Activated T-cell treated with anti-CD3 and anti-CD28 coated beads, Interleukin-2, amount 50 U/mL, for 4 hours (primary cell): ENCODE measurements at places on chromosomes 5 and 9. TPM values are rescaled to one million over a fixed set of nuclear protein-coding genes. Genes with fewer than 3 reads are reported as not detected.

The ANKRD31 gene
- 0.56 TPM for total RNA-seq

The PCDHGB4 gene
- 0.22 TPM for total RNA-seq

GRCh38 chr9:16153741-16154140, 600.9 kb downstream of the CCDC171 start:
- DNase-seq = no peak

DNA sequence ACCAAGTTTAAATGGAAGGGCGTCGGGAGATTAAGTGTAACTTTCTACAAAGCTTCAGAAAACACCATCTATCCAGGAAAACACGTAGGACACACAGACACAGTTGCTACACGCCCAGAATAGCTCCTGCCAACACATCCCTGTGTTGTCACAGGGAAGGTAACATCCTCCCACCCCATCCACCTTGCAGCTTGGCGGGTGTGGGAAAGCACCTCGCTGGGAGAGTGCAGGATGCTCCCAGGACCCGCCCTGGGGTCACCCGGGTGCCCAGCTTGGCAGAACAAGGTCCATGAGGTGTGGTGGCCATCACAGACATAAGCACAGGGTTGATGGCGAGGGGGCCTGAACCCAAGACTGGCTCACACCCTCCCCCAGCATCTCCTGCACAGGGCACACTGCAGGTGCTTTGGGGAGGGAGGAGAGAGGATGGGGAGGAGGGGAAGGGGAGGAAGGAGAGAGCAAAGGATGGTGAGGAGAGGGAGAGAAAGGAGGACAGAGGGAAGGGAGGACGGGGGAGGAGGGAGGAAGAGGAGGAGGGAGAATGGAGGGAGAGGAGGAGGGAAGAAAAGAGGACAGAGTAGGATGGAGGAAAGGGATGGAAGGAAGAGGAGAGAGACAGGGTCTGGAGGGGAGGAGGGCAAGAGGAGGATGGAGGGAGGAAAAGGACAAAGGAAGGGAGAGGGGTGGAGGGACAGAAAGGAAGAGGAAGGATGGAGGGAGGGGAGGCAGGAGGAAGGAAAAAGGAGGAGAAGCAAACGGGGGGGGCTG, 37.2 kb downstream of the GOLM1 start:
- DNase-seq = no peak

DNA sequence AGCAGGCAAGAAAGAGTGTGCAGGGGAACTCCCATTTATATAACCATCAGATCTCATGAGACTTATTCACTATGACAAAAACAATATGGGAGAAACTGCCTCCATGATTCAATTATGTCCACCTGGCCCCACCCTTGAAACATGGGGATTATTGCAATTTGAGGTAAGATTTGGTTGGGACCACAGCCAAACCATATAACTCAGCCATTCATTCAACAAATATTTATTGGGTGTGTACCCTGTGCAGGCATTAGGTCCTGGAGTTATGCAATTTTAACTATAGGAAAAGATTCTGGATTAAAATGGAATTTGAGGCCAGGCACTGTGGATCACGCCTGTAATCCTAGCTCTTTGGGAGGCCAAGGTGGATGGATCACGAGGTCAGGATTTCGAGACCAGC, 124.2 kb upstream of the GAS1 start:
- DNase-seq = no peak

- no peak for DNase-seq
Measured at GRCh38 chr5:144131261-144131660, 39.2 kb downstream of the YIPF5 start.

- no peak for DNase-seq
Measured at GRCh38 chr9:97855899-97856298, 2.9 kb downstream of the FOXE1 start.

DNA sequence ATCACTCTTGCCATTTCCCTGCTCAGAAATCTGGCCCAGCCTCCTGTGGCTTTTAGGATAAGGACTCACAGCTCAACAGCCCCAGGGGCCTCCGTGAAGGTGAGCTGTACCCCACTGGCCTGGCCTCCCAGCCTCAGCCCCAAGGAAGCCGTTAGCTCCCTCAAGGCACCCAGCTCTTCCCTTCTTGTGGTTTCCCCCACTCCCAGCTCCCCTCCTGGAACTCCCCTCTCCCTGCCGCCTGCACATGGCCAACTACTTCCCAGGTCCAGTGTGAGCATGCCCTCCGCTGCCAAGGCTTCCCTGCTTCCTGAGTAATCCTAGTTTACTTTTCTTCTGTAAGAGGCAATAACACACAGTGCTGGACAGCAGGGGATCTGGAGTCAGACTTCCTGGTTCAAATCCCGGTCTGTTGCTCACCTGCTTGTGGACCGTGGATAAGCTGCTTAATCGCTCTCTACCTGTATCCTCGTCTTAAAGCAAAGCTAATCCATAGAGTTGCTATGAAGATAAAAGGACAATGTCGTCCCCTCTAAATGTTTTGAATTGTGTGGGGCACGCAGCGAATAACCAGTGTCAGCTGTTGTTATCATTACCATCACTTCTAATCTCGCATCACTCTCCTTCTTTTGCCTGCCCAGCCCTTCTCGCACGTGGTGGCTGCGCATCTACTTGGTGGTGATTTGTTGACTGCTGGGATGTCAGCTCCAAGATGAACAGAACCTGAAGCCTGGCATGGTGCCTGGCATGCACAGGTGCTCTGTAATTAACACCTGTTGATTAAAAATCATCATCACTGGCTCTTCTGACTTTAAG, 86.6 kb downstream of the C5orf15 start:
- DNase-seq = no peak
